Stimulated activated CD8-positive, alpha-beta memory T cell treated with anti-CD3 and anti-CD28 coated beads, Interleukin-15, amount 100 ng/mL, for 48 hours (primary cell): ENCODE measurements at places on chromosomes 11 and 22.

GRCh38 chr11:44966694-44967093, 16.0 kb upstream of the TP53I11 start:
- DNase-seq, result no peak

GRCh38 chr11:68012044-68012842, 2.1 kb downstream of the ALDH3B1 start:
- no peak for DNase-seq

- no peak for DNase-seq
Observed at GRCh38 chr11:30107899-30108298, 91.1 kb upstream of the KCNA4 start.

DNA sequence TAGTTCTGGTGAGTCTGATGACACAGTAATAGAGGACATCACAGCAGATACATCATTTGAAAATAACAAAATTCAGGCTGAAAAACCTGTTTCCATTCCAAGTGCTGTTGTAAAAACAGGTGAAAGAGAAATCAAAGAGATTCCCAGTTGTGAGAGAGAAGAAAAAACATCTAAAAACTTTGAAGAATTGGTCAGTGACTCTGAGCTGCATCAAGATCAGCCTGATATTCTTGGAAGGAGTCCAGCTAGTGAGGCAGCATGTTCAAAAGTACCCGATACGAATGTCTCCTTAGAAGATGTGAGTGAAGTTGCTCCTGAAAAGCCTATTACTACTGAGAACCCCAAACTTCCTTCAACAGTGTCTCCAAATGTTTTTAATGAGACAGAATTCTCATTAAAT, 38.7 kb downstream of the RTN3 start:
- no peak for DNase-seq

- DNase-seq, result no peak
Observed at GRCh38 chr11:68457898-68458249, 2.7 kb upstream of the PPP6R3 start.

GRCh38 chr22:17965538-17966402, 58.6 kb downstream of the MICAL3 start:
- no peak for DNase-seq

GRCh38 chr22:50628543-50629134, 687 bp upstream of the ARSA start:
- no peak for DNase-seq

GRCh38 chr11:88337987-88338668, 592 bp upstream of the CTSC start:
- peak; percentile 34 for DNase-seq

DNA sequence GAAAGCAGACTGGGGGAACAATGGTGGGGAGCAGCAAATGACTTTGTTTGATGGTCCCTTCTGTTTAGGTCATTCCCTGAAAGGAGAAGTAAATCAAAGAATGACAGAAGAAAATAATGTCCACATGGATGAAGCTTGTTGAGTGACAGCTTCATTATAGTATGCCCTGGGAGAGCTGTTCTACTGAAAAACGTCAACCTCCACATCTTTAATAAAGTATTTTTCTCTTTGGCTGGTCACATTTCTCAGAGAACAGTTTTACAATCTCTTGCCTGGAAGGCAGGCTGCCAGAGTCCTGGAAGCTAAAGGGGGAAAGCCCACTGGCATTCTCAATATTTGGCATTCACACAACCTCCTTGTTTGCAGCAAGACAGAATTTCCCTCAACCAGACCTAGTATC, 287.9 kb downstream of the SWAP70 start:
- no peak for DNase-seq

- DNase-seq, result no peak
Observed at GRCh38 chr22:17436382-17436980, 67.2 kb downstream of the CECR2 start.

- DNase-seq, result no peak
Observed at GRCh38 chr11:130449996-130450769, 1.7 kb downstream of the ADAMTS15 start.

DNA sequence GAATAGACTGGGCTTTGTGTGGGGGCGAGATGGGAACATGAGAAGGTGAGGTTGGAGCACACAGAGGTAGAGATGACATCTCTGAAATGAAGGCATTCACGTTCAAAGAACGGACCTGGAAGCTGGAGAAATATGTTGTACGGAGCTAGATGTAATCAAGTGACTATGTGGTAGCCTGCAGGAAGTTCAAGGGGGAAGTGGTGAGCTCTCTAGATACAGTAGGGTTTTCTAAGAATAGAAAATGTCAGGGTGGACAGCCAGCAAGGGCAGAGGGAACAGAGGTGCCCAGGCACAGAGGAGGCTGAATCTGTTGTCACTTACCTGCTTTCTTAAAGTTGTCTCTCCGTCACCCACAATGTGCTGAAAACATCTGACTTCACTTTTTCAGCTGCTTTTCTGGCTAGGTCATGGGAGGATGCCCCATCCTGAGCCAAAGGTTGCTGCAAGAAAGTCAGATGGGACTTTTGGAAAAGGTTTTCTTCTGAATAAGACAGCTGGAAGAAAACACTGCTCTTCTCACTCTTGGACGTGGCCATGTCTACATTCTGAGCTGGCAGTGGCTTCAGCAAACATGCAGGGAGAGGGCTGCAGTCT, 171.5 kb upstream of the B3GAT1 start:
- no peak for DNase-seq

DNA sequence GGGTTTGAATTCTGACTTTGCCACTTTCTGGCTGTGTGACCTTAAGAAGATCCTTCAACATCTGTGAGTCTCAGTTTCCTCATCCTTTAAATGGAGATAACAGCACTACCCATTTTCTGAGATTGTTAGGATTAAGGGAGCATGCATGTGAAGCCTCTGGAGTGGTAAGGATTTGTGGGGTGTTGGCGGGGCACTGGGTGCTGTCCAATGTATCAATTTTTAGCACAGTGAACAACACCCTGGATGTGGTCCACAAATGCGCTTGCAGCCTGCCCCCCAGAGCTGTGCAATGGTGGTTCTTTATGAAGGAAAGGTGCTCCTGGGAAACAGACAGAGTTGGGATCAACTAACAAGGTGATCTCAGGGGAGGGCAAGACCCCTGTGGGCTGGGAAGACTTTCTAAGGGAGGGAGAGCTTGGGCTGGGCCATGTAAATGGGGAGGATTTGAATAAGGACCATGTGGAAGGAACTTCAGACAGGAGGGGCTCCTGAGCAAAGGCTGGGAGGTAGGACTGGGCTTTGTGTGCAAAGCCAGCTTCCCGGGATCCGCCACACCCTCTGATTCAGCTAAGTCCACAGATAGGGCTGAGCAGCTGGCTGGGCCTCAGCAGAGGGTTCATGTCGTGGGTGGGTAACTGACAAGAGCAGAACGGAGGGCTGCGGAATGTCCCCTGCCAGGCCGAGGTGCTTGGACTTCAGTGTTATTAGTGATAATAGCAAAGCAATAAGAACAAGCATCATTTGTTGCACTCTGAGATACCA, 22.7 kb upstream of the RASD2 start:
- no peak for DNase-seq

DNA sequence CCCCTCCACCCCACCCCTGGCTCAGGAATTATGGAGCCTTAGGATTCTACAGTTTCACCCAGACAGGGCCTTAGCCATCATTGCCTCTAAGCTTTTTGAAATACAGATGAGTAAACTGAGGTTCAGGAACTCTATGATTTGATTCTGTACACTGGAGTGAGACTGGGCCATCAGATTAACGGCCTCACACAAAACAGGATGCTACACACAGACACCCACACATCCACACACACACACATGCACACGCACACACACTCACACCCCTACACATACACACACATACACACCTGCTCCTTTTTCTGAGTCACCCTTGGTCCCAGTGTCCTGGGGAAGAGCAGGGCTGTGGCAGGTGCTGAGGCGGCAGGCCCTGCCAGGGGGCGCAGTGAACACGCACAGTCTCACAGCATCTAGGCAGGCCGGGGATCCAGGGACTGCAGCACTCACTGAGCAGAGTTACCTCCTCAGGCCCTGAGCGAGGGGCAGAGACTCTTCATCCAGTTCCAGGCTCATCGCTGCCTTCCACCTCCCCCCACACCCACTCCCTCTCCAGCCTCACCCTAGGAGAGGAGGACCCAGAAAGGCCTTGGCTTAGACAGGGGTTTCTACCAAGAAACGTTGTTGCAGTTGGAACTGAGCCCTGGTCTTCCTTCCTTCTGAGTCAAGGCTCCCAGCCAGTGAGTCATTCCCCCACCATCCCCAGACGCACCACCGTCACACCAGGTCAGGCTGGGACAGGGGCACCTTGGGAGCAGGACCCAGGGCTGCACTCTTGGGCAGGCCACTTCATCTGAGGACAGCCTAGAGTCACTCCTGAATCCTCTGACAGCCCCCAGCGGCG, 89.8 kb upstream of the PARVA start:
- no peak for DNase-seq

DNA sequence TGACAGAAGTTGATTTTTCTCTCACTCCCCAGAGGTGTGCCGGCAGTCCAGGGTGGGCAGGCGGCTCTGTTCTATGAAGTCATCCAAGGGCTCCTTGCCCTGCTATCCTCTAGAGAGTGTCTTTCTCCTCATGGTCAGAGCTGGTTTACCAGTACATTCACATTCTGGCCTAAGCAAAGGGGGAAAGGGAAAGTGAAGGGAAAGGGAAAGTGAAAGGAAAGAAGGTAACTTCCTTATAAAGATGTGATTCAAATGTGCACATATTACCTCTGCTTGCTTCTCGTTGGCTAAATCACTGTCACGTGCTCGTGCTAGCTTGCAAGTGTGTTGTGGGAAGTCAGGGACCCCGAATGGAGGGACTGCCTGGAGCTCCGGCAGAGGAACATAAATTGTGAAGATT, 2.9 kb upstream of the HTATIP2 start:
- no peak for DNase-seq

DNA sequence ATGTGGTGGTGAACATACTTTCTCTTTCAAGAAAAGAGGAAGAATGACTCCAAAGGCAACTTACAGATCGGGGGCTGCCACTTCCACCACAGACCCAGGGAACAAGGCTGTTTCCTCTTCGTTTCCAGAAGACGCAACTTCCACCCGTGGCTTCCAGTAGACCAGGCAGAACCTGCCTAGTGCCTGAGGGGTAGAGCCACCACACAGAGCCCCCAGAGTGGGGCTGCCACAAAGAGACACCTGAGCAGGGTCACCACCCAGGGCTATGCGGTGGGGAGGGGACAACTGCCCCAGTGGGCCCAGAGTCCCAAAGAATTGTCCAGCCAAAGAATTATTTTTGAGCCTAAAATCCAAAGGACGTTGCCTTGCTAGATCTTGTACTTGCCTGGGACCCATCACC, 16.7 kb upstream of the PHF21B start:
- no peak for DNase-seq

DNA sequence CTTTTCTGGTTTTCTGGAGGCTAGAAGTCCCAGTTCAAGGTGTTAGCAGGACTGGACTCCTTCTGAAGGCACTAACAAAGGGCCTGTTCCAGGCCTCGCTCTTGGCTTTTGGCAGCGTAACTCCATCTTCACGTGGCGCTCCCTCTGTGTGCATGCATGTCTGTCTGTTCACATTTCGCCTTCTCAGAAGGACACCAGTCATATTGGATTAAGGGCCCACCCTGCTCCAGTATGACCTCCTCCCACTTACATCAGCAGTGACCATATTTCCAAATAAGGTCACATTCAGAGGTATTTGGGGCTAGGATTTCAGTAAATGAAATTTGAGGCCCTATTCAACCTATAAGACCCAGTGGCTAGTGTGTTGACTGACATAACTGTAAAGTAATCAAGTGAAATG, 20.0 kb downstream of the APLP2 start:
- no peak for DNase-seq

GRCh38 chr11:1345737-1346513, 36.5 kb upstream of the TOLLIP start:
- no peak for DNase-seq

DNA sequence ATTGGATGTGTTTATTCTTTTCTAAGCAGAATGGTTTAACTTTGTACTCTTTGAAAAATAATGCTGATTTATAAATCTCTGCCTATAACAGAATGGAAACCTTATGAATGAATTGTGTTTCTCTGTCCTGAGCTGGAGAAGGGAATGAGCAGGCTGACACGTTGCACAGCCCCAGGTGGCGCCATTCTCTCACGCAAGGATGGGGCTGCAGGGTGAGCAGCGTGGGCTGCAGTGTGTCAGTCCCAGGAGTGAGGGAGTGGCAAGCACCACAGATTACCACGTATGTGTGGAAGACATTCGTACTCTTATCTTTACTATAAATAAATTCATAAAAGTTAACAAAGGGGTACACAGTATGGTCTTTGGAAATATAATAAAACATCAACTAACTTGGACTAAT, 33.4 kb downstream of the FDX1 start:
- DNase-seq, result no peak

- DNase-seq, result no peak
Observed at GRCh38 chr11:70314730-70315129, 44.2 kb downstream of the PPFIA1 start.

DNA sequence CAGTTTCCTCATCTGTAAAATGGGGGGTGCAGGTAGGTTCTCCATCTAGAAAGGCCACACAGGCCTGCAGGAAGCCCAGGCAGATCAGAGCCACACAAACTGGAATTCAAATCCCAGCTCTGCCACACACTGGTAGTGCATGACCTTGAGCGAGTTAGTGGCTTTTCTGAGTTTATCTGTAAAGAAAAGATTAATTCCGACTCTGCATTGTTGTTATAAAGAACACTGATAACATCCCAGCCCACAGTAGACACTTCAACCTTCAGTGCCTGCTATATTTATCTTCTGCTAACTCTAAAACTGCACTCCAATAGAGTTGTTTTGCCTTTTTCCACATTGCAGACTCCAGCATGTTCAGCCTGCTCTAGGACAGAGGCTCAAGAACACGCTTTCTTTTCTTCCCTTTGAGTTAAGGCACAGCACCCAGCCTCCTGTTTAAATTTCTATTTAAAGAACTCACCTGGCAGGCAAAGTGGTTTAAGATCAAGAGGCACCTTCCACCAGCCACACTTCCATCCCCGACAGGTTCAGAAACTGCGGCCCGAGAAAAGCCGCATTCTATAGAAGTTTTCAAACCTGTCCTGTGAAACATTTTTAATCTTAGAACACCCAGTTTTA, 133.9 kb downstream of the PLEKHA7 start:
- DNase-seq, result no peak

DNA sequence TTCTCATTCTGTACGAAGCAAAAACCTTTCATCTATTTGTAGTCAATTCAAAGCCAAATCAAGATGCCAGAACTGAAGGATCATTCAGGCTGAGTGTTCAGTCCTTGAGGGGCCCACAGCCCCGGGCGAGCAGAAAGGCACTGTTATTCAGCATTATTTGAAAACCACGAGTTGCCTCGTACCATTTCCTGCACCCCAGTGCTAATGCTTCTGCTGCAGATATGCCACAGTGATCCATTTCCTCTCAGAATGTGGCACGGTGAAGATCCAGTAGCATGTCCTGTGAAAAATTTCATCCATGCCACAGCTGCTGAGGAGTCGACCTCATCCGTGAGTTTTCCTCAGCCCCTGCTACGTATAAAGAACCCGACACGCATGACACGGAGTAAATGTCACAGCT, 85.4 kb downstream of the OSBP2 start:
- no peak for DNase-seq

DNA sequence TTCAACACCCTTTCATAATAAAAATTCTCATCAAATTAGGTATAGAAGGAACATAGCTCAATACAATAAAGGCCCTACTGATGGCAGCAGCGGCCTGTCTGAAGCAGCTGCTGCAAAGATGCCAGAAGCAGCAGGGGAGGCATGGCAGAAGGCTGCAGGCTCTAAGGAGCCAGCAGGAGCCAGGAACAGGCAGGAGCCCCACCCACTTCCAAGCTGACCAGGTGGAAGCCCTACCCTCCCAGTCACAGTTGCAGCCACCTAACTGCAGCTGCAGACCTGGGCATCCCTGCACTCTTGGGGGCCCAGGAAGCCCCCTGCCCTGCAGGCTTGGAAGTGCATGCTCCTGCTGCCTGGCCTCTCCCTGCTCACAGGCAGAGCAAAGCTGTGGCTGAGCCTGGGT, 18.2 kb upstream of the OR6A2 start:
- no peak for DNase-seq

- no peak for DNase-seq
Observed at GRCh38 chr11:116285026-116285425, 487.8 kb downstream of the BUD13 start.
